ENCODE measurements at places on chromosomes 1 and 21.

GRCh38 chr1:104884939-104885338, 1135.2 kb downstream of the AMY1C start:
- DNase-seq = no peak

GRCh38 chr1:226454349-226454748, 46.5 kb upstream of the PARP1 start:
- DNase-seq = no peak

GRCh38 chr1:167544447-167545093, 9.0 kb downstream of the CREG1 start:
- no peak for DNase-seq

DNA sequence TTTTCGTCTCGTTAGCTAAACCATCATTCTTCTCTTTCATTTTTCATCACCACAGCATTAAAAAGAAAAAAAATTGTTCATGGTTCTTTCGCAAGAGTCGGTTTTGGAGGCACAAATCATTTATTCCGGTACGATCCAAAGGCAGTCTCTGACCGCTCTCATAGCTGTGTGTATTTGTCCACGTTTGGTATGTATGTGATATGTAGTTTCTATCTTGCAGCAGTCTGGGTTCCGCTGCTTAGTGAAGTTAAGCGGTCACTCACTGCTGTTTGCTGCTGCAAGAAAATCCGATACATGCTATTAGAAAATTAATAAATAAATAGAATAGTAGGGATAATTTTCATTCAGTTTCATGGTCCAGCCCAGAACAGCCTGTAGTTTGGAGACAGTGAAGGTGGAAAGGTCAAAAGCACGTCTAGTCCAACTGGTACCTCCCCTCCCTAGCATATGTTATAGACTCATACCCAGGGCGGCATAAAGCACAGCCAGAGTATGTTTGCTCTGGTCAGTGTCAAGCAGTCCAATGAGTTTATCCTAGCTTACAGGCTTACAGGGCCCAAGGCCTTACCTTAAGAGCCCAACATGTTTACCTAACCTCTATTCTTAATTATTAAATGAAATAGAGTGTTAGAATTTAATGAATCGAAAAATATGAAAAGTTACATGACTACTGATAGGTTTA, 2.5 kb downstream of the FMN2 start:
- no peak for DNase-seq

DNA sequence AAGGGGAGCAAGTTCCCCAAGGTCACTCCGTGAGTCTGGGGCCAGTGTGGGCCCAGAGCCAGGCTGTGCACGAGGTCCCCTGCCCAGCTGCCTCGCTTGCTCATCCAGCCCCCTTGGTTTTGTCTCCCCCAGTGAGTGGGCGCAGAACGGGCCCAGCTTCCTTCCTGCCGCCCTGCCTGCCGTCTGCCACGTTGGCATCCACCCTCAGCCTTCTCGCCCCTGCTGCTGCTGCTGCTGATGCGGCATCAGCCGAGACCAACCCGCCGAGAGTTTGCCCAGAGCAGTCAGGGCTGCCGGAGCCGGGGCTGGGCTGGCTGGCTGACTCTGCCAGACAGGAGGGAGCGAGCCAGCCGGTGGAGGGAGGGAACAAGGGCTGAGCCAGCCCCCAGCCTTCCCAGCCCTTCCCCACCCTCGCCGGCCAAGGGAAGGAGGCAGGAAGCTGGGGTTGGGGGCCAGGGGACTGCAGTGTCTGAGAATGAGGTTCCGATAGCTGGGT, 31.4 kb upstream of the WASF2 start:
- no peak for DNase-seq

DNA sequence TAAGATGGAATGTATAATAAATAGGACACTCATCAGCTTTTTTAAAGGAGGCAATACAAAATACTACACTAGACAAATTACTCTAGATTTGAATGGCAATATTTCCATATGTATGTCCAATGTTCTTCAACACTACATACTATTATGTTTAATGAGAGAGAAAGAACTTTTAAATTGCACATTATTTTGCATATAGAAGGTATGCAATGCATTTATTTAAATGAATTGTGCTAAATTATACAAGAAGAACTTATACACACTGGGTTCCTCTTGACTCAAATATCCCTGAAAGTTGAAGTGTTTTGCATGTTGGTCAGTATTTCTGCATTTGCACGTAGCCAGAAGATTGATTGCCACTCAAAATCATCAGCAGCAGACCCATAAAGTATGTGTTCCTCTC, 839.6 kb downstream of the ADGRL2 start:
- DNase-seq = no peak

GRCh38 chr21:41961753-41962152, 7.9 kb upstream of the C2CD2 start:
- no peak for DNase-seq

- DNase-seq = no peak
Measured at GRCh38 chr1:92862605-92863004, 30.8 kb downstream of the RPL5 start.

DNA sequence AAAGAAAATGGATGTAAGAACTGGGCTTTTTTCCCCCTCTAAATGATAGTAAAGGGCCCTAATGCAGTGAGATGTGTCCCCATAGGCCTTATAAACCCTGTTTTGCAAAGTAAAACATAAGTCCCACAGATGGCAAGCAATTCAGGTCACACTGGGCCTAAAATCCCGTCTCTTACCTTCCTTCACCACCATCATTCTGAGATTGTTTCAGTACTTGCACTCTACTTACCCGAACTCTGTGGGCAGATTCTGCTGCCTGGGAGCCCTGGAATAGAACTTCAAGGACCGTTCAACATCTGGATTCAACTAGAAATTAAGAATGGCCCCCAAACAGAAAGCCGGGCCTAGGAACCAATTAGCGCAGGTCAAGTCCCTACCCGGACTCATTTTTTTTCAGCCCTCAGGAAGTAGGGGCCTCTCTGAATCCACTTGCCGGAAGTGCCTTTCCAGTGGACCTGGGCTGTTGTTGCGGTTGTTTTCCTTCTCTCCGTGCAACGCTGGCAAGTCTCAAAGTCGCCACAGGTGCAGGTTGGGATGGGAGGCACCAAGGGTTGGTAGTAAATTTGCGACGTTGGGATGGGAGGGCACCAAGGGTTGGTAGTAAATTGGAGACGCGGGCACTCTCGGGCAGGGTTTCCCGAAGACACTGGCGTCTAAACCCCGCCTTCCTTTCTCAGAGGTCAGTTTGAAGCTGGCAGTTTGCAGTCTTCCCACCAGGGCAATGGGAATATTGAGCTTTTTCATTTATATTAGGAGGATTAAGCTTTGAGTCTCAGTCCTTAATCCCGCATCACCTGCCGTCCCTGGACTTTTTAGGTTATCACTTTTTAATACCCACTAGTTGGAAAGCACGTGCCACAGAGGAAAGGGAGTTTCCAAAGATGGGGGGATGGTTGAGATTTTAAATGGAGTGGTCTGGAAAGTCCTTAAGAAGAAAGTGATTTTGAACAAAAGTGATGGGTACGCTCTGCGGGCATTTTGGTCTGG, at the start of gene TMEM69:
Gene TMEM69 (plus strand): TSS at position 428 of the 987 bp plus-strand sequence. CDS start 2,888 bp downstream, outside the sequence.
- peak; percentile 89 for DNase-seq

DNA sequence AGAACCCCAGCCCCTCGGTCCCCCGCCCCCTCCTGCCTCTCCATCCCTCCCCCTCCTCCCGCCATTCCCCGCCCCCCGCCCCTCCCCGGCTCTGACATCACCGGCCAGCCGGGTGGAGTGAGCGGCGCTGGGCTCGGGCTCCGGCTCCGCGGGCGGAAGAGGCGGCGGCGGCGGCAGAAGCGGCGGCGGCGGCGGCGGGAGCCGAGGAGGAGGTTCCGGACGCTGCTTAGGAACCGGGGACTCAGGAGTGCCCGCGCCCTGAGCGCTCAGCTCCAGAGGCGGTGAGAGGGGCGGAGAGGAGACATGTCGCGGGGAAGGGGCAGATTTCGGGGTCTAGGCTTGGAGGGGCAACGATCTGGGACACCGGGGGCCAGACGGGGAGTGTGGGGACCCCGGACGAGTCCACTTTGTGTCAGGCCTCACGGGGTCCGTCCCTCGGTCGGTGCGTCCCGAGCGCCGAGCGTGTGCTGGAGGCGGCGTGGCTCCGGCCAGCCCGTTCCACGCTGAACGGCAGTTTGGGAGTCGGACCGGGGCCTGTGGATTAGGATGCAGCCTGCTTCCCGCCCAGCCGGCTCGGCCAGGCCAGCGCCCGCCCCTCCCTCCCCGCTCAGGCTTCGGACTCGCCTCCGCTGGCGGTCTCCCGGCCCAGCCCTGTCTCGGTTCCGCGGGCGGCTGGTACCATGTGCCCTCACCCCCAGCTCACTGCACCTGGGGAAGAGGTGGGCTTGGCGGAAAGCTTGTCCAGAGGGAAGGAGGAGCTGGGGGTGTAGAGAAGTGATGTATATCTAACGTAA, at the start of gene PEA15:
Gene PEA15 (plus strand): TSS at position 143 of the 794 bp plus-strand sequence. CDS start 6,161 bp downstream, outside the sequence.
- DNase-seq = peak; percentile 51

- DNase-seq = peak; percentile 14
Measured at GRCh38 chr1:167328816-167329483, 108.3 kb downstream of the POU2F1 start.

GRCh38 chr1:226002667-226003501, 3.7 kb upstream of the SDE2 start:
- no peak for DNase-seq
